DMS79 (cell line): ENCODE measurements at places on chromosomes 4 and X.

GRCh38 chrX:113539599-113540356 lies 699.1 kb upstream of the AMOT start:
- no peak for DNase-seq

GRCh38 chrX:69038816-69039215 lies 126.4 kb downstream of the PJA1 start:
- DNase-seq = no peak

GRCh38 chr4:7087036-7087435 lies 19.2 kb upstream of the GRPEL1 start:
- no peak for DNase-seq

GRCh38 chr4:186891859-186892486 lies 168.3 kb upstream of the FAT1 start:
- no peak for DNase-seq

DNA sequence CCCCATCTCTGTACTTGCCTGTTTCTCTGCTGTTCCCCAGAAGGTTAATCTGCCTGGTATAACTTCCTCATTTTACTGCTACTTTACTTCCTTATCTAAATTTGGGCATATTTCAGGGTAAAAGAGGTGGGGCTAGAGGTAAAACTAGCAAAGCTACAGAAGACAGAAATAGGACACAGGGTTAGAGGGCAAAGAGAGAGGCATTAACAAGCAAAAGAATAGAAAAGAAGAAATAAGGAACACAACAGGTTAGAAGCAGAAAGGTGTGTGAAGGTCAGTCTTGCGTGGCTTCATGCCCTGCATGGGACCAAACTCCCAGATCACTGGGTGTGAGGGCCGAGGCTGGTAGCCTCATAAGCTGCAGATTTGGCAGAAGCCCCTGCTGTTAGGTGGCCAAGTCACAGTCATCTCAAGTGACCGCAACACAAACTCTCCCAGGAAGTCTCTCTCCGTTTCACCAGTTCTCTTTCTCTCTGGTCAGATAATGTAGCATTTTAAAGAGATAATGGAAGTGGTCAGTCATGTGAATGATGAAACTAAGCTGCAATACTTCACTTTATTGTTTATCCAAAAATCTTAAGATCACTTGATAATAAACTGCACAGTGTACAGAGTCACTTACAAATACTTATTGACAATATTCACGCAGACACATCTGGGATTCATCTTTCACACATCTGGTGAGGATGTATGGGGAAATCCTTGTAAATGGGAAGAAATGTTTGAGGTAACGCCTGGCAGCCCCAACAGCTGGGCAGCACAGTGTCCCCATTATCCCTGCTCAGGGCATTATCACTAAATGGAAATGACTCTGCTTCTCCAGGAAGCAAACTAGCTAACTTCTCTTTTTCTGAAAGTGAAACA lies 16.4 kb downstream of the TMEM154 start:
- no peak for DNase-seq

GRCh38 chrX:27671234-27671633 lies 81.1 kb downstream of the DCAF8L2 start:
- no peak for DNase-seq

GRCh38 chr4:110055158-110055768 lies 142.6 kb downstream of the EGF start:
- peak; percentile 17 for DNase-seq

GRCh38 chr4:16480011-16480410 lies 253.7 kb upstream of the TAPT1 start:
- no peak for DNase-seq

- DNase-seq = no peak
Observed at GRCh38 chr4:94446386-94446785, 5.4 kb upstream of the PDLIM5 start.

GRCh38 chr4:117154251-117154650 lies 68.9 kb upstream of the TRAM1L1 start:
- DNase-seq = no peak

DNA sequence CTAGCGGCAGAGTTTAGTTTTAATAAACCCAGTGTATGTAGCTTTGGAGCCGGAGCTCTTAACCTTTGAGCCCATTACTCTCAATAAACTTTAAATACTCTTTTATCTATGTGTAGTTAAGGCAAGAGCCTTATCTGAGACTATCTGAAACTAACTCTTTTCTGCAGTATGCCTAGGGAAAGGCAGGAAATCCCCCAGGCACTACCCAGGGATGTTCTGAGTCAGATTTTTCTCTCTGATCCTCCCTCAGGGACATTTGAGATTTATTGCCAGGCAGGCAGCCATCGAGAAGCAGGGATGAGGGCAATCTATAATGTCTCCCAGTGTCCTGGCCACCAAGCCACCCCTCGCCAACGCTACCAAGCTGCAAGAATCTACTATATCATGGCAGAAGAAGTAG lies 39.1 kb downstream of the HEPH start:
- DNase-seq = no peak

DNA sequence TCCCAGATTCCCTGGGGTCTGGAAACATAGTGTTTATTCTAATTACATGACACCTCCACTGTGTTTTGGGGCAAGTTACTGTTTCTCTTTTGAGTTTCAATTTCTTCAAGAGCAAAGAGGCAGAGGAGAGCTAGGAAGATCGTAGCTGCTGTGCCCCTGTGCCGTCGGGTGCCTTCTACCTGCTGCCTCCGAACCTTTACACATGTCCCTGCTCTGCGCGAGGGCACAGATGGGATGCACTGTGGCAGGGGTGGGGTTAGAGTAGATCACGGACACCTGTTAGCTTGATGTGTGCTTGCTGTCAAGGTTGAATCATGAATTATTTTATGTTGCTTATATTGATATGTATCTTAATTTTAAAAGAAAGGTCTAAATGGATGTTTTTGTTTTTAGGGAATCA lies 71.1 kb upstream of the MSANTD1 start:
- no peak for DNase-seq

- no peak for DNase-seq
Observed at GRCh38 chr4:1155314-1155713, 17.1 kb downstream of the SPON2 start.

- no peak for DNase-seq
Observed at GRCh38 chrX:138719396-138719795, 7.9 kb upstream of the FGF13 start.

DNA sequence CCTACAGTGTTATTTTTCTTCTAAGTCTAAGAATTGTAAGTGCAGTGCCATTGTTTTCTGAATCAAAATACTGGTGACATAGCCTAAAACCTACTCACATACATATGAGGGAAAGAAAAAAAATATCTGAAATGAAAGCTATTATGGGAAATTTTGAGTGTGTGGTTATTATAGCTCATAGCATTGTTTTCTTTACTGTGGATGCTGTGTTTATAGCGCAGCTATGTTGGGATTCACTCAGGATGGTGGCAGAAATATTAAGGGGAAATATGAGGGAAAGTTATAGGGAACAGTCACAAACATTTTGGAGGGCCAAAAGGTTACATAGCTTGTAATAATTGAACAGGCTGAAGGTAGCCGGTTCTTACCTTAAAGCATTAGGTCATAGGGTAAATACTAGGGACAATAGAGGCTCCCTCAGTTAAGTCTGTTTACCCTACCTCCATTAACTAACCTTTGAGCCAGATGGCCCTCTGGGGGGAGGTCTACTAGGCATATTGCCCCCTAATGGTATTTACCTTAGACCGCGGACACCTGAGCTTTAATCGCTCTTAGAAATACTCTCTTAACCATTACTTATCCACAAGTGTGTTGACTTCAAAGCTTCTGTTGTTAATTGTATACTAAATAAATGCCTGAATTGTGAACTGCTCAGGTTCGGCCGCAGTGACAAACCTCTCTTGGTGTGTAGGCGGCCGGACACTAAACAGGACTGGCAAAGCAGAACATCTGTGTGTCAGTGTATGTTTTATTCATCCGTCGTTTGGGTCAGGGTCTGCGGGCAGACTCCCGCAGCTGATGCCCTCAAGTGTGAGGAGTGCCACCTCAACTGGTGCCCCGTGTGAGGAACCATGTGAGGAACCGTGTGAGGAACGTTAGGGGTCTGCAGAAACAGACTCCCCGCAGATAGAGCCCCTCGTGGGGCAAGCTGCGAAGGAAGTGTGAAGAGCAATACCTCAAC lies 21.3 kb upstream of the SULT1B1 start:
- no peak for DNase-seq

- no peak for DNase-seq
Observed at GRCh38 chrX:21944136-21944615, 3.7 kb downstream of the SMS start.

DNA sequence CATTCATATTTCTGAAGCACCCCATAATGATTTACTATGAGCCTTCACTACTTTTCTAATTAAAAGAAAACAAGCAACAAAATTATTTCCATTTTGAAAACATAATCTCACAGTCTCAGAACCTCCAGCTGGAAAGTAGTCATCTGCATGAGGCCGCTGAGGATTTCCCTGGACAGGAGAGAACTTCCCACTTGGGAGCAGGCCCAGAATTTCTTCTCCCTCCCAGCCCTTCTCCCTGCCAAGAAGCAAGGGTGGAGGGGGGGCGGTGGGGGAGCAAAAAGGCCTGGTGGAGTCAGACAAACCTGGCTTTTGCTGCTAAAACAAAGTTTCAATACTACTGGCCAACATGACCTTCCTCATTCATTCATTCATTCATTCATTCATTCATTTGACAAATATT lies 167.3 kb downstream of the PJA1 start:
- no peak for DNase-seq

- no peak for DNase-seq
Observed at GRCh38 chrX:145716226-145716625, 101.4 kb upstream of the SLITRK2 start.

DNA sequence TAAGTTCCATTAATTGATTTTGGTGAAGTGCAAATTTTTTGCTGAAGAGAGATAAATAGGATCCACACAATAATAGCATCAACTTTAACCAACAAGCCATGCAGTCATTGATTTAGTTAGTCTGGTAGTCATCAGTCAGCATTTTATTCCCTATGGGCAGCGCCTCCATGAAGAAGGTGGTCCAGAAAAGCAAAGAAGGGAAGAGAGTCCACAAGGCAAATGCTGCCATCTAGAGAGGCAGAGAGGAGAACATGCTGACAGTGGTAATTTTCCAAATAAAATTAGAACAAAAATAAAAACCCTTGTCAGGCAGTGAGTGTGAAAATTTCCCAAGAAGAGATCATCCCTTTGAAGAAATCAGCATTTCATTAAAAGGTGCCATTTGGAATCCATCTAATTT lies 366.7 kb upstream of the FAM241A start:
- DNase-seq = no peak

DNA sequence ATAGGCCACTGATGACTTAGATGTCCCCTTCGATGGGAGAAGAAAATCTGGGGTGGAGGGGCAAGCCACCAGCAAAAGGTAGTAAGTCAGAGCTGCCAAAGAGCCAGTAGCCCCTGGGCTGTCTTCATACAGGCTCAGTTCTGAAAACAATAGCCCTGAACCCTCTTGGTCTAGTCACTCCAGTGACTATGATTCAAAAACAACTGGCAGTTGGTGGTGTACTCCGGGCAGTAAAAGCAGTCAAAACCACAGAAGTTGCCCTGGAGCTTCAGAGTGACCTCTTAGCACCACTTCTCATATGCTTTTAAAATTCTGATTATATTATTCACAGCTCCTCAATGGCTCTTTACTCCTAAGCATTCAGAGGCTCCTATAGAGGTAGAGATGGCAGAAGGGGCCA lies 164.3 kb upstream of the MAMLD1 start:
- DNase-seq = peak; percentile 22
